MG63 (cell line): ENCODE measurements at places on chromosomes 4 and X. TPM values are rescaled to one million over a fixed set of nuclear protein-coding genes. Genes with fewer than 3 reads are reported as not detected.

GPR34 gene
- total RNA-seq: not detected in 2 replicates

TMSB15C gene
- total RNA-seq: 0.10 TPM in 1 of 2 replicates, not detected in the other

SERTM2 gene
- total RNA-seq: not detected in 2 replicates

PCDH18 gene
- total RNA-seq: 22.1 and 26.5 TPM in 2 replicates

FAM241A gene
- total RNA-seq: 1.2 and 3.7 TPM in 2 replicates

TCEAL5 gene
- not detected in 2 replicates for total RNA-seq

CLIC2 gene
- 0.10 and 0.30 TPM in 2 replicates for total RNA-seq

PAGE5 gene
- total RNA-seq: not detected in 2 replicates

SOWAHB gene
- not detected in 2 replicates for total RNA-seq

FGFRL1 gene
- total RNA-seq: 41.7 and 59.5 TPM in 2 replicates

DBET gene
- total RNA-seq: not detected in 2 replicates

ART3 gene
- total RNA-seq: not detected in 2 replicates

GPM6B gene
- 0.16 TPM in 1 of 2 replicates, not detected in the other for total RNA-seq

AADAT gene
- 2.1 and 2.6 TPM in 2 replicates for total RNA-seq

FAM9B gene
- total RNA-seq: not detected in 2 replicates

PPARGC1A gene
- total RNA-seq: not detected in 2 replicates

KIT gene
- total RNA-seq: 0.03 and 0.07 TPM in 2 replicates

- peak; percentile 55 for DNase-seq
Observed at GRCh38 chrX:54042609-54043021, 1.7 kb downstream of the PHF8 start.

DNA sequence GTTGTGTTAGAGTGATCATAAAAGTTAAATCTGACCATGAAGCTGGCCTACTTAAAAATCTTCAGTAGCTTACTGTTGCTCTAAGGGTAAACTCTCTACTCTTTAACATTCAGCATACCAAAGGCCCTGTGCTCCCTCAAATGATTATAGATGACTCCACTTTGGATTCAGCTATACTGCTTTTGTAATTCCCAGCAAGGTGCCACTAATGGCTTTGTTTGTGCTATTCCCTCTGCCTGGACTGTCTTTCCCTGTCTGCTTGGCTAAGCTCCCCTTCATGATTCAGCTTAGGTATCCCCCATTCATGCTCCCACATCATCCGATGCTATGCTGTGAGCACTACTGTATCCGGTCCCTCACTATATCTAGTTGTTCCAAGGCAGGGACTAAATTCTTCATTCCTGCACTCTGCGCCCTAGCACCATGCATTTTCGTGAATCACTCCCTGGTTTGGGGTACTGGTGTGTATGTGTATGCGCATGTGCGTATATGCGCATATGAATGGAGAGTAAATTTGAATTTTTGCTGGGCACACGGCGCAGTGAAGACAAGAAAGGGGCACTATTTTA lies 453 bp upstream of the PBDC1 start:
- DNase-seq: no peak

DNA sequence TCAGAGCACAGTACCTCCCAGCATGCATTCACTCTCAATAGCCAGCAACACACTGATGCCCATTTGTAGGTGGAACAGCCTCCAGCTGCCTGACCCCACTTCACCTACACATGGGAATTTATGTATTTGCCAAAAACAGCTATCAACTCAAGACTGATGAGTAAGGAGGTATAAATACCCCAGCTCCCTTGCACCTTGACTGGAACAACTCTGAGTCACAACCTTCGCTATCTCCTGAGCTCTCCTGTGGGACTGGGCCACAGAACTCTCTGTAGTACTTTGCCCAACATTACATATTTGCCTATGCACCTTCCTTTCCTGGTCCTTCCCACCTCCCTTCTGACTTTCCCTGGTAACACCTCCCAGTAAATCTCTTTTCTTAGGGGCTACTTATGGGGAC lies 16.5 kb upstream of the EGFL6 start:
- no peak for DNase-seq

DNA sequence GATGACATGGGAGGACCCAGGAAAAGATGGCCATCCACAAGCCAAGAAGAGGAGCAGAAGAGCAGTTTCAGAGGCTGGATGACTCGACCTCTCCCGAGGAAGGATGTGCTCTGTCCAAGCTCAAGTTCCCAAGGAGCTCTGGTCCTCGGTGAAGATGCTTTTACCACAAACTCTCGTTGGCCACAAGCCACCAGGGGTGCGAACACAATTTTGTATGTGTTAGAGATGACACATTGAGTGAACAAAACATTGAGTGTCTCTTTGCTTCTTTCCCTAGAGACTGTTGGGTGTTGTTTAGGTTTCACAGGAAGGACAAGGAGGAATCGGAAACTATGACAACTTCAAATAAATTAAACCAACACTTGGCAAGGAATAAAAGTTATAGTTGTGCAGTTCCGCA lies 26.3 kb downstream of the FGFBP1 start:
- no peak for DNase-seq

GRCh38 chr4:182427554-182427953 lies 184.4 kb downstream of the TENM3 start:
- DNase-seq: no peak

DNA sequence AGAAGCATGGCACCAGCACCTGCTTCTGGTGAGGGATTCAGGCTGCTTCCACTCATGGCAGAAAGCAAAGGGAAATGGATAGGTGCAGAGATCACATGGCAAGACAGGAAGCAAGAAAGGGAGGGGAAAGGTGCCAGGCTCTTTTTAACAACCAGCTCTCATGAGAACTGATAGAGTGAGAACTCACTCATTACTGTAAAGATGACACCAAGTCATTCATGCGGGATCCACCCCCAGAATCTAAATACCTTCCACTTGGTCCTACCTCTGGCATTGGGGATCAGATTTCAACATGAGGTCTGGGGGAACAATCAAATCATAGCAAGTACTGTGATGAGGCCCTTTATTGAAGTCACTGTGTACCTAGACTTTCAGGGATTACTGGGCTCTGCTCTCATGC lies 72.0 kb upstream of the PRDM5 start:
- no peak for DNase-seq

DNA sequence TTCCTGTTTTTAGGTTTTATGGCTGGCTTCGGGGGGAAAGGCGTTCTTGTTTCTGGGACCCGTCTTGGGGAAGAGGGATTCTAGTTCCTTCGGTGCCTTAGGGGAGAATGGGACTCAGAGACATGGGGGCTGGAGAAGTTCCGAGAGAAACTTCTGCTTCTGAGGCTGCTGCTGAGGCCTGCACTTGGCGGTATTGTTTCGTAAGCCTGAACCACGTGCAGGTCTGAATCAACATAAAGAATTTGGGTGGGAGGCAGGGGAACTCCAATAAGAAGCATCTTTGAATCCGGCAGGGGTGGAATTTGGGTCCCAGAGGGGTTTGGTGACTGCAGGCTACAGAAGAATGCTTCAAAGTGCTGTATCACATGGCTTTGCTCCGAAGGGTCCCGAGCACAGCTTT lies 15.1 kb downstream of the XG start:
- no peak for DNase-seq

DNA sequence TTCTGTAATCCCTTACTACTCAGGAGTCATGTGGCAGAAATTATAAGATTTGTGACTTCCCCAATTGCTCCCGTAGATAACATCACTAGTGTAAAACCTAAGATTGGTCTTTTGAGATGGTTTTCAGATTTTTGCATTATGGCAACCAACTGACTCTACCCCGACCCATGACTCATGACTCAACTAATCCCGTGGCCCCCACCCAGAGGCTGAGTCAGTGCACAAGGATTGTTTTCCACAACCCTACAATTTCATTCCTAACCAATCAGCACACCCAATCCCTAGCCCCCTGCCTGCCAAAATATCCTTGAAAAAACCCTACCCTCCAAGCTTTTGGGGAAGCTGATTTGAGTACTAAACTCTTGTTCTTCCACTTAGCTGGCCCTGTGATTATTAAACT lies 109.4 kb upstream of the FAM9C start:
- peak; percentile 67 for DNase-seq

DNA sequence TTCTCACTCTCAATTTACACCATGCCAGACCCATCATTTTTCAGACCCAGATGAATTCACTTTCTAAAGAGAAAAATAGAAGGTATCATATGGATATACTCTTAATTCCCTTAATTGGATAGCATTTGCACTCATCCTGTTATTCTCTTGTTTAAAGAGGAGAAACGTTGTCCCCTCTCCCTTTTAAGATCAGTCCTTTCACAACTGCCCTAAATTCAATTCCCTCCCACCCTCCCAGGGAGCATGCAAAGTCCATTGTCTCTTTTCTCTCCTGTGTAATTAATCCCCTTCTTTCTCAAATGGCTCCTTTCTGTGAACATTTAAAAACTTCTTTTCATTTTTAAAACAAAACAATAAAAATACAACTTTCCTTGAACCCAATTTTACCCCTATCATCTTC lies 124.7 kb upstream of the TLL1 start:
- DNase-seq: no peak

- no peak for DNase-seq
Observed at GRCh38 chrX:115948018-115948923, 222.3 kb upstream of the AGTR2 start.

DNA sequence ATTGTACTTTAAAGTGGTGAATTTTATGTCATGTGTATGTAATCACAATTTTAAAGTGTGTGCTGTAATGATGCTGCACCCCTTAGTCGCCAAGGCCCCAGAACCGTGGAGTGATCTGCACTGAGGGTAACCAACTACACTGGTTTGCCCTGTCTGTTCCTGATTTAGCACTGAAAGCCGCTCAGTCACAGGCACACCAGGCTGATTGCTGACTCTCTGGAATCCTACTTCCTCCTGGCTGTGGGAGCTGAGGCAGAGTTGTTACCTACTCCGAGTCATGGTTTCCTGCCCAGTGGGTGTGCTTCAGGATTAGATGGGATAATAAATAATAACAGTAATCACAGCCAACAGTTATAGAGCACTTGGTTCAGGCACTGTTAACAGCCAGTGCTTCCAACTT lies 645.4 kb downstream of the BCOR start:
- peak; percentile 38 for DNase-seq

DNA sequence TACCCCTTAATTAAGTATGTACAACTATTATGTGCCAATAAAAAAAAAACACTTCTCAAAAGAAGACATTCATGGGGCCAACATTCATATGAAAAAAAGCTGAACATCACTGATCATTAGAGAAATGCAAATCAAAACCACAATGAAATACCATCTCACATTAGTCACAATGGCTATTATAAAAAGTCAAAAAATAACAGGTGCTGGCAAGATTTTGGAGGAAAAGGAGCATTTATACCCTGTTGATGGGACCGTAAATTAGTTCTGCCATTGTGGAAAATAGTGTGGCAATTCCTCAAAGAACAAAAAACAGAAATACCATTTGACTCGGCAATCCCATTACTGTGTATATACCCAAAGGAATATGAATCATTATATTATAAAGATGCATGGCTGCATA lies 229.9 kb downstream of the PAPSS1 start:
- DNase-seq: no peak

DNA sequence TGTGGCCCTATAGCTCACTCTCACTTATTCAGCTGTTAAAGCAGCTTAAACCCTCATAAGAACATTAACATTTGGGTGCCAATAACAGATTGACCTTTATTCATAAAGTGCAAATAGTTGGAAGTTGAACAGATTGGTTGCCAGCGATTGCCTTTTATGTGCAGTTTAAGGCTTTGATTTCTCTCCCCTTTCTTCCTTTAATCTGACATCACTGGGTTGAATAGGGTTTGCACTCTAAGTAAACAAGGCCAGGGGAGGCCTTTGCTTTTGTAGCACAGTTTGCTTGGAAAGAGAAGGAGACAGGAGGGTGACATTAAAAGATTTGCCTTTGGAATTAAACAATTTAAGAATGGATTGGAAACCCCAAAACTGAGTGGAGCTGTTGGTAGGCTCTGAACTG lies 114.3 kb downstream of the NKX6-1 start:
- no peak for DNase-seq

DNA sequence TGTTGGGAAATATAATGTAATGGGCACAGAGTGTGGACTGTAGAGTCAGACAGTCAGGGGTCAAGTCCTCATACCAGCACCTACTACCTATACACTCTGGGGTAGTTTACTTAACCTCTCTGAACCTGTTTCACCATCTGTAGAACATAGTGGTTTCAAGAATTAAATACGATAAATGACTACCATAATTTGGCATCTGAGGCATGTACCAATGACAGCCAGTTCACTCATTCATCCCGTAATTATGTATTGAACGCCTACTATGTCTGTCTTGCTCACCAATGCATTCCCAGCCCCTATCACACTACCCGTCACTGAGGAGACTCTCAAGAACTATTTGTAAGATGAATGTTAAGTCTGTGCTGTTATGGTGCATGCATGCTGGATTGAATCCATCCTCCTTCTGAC lies 2.0 kb upstream of the FGB start:
- no peak for DNase-seq

DNA sequence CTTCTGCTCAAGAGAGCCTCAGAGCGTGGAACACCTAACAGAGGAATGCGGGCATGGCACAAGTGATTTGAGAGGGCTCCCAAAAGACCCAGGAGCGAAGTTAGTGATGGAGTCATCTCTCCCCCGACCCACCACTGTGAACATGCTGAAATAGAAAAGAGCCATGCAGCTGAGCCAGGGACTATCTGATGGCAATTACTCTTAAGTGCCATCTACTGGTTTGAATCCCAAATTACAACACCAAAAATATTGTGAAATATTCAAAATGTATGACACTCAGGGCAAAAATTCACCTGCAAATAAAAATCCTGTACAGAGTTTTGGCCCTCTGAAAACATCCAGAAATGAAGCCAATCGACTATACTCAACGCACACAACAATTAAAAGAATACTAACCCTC lies 2038.9 kb upstream of the ADGRL3 start:
- no peak for DNase-seq

DNA sequence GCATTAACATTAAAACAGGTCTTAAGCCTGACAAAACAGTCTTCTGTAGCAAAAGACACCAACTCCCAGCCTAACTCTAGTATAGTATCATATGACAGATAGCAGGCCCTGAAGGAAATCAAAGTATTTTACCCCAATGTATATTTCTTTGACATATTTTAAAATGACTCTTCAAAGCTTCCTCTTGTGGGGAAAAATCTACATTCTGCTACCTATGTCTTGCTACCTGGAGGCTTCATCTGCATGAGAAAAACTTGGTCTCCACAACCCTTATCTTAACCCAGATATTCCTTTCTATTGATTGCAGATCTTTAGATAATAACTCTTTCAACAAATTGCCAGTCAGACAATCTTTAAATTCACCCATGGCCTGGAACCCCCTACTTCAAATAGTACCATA lies 1620.4 kb downstream of the PCDH7 start:
- DNase-seq: no peak

- no peak for DNase-seq
Observed at GRCh38 chr4:8756816-8757215, 114.8 kb downstream of the HMX1 start.

DNA sequence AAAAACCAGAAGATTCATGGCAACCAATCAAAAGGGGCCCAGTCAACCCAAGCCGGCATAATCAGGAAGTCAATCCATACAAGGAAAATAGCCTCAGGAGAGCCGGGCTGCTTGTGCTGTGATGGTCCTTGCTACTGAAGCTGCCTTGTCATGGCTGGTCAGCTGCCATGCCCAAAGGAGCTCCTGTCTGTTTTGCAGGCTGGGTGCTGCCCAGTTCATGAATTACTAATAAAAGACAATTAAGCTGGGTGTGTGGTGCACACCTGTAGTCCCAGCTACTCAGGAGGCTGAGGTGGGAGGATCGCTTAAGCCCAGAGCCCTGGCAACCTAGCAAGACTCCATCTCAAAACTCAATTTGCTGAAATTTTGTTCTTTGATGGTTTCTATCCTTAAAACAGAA lies 16.0 kb upstream of the CTBP1 start:
- no peak for DNase-seq
